ENCODE measurements at places on chromosomes 2 and 18. TPM values are rescaled to one million over a fixed set of nuclear protein-coding genes. Genes with fewer than 3 reads are reported as not detected.

GRCh38 chr2:85307527-85307897 is 20.3 kb downstream of the TGOLN2 start:
- DNase-seq, result no peak

DNA sequence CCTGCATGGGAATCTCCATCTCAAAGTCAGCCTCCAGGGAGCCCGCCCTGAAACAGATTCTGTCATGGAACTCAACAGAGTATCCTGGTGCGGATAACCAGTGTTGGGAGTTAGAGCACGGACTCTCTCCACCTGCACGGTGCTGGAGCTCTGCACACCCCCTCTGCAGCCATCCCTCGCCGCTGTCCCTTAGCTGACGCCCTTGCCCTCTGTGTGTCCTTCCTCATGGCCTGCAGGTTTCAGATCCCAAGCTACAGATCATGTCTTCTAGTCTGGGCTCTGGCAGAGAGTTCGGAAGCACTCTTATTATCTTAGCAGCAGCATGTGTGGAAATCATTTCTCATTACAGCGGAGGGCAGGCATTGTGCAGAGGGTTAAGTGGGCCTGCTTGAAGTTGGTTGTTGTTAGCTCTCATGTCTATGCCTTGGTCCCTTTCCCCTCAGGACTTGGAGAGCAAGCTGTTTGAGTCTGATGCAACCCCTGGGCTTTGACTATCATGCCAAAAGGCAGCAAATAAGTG is 26.0 kb downstream of the TMEM127 start:
- DNase-seq, result no peak

GRCh38 chr2:172969166-172969565 is 106.5 kb upstream of the MAP3K20 start:
- no peak for DNase-seq

DNA sequence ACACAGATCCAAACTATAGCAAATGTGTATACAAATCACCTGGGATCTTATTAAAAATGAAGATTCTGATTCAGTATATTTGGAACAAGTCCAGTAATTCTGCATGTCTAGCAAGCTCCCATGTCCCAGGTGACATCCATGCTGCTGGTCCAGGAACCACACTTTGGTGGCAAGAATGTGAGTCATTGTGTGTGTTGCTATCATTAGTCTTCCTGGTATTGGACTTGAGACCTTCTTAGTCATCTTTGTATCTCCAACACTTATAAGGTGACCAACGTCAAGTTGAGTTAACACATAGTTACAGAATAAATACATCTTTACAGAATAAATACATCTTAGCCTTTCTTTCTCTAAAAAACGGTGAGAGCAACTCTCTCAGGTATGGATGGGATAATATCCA is 107.9 kb upstream of the NDUFV2 start:
- no peak for DNase-seq

DNA sequence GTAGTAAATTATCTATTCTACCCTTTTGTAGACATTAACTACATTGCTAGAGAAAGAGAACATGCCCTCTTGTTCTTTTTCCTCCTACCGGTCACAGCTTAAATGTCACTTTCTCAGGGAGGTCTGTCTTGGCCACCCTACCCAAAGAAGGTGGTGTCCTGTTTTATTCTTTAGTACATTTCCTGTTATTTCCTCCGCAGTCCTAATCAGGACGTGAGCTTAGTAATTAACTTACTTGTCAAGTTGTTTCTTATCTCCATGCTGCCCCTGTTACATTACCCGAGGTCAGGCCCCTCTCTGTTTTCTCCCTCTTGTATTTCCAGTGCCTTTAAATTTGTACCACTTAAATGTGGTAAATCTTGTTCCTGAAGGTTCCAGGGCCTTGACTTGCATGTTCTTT is 73.7 kb upstream of the RMDN2 start:
- no peak for DNase-seq

GRCh38 chr2:2729246-2729645 is 398.2 kb upstream of the MYT1L start:
- no peak for DNase-seq

- DNase-seq, result peak; percentile 37
Measured at GRCh38 chr2:3302751-3303582, 74.7 kb downstream of the EIPR1 start.

GRCh38 chr2:173467751-173468150 is 113.1 kb downstream of the CDCA7 start:
- no peak for DNase-seq

DNA sequence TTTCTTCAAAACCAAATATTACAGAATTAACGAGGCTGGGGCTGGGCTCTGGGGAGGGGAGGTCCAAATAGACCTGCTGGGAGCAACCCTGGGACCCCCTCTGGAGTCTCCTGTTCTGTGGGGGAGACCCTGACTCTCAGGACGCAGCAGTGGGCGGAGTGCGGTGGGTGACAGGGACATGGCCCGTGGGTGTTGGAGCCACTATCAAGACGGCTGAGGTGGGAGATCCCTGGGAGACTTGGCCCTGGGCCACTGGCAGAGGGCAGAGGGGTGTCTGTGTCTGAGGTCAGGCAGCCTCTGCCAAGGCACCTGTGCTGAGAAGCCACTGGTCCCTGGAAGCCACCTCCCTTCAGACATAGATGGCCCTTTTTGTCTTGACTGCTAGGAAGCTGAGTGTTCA is 79.5 kb upstream of the CTDP1 start:
- DNase-seq, result peak; percentile 30

GRCh38 chr2:197937814-197938213 is 133.4 kb downstream of the PLCL1 start:
- no peak for DNase-seq

- no peak for DNase-seq
Measured at GRCh38 chr2:194054313-194054712, 1602.7 kb upstream of the SLC39A10 start.

GRCh38 chr2:119723186-119723585 is 36.5 kb upstream of the PTPN4 start:
- no peak for DNase-seq

GRCh38 chr18:3525870-3526420 is 76.0 kb downstream of the TGIF1 start:
- DNase-seq, result no peak

- no peak for DNase-seq
Measured at GRCh38 chr2:49801898-49802450, 647.7 kb upstream of the FSHR start.

DNA sequence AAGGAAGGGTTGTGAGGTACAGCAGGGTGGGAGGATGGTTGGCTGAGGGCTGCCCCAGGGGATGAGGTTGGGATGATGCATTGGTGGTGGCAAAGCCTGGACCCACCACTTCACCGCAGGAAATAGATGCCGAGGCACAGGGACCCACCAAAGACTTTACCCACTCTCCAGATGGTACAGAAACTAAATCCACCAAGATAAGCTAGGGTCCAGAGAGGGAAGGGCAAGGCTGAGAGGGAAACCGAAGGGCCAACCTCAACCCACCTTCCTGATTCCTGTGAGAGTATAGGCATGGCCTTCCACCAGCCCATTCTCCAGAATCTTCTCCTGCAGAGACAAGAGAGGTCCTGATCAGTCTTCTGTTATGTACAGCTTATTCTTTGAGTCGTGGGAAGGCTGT is 18.1 kb downstream of the CAPN14 start:
- no peak for DNase-seq

GRCh38 chr2:232304236-232304635 is 74.3 kb upstream of the ALPP start:
- DNase-seq, result no peak

DNA sequence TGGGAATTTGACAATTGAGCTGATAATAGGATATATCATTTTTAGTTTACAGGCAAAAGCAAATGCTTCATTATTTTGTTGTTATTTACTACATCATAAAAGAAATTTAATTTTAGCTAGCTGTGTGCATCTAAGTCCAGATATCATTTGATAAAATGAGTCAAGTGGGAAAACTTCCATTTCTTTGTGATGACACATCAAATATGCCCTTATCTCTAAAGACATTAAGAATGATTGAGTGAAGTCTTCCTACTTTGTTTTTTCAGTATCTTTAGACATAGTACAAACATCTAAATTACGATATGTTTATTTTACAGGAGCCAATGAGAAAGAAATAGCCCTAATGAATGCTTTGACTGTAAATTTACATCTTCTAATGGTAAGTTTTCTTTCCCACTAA is 77.0 kb downstream of the KYNU start:
- no peak for DNase-seq

DNA sequence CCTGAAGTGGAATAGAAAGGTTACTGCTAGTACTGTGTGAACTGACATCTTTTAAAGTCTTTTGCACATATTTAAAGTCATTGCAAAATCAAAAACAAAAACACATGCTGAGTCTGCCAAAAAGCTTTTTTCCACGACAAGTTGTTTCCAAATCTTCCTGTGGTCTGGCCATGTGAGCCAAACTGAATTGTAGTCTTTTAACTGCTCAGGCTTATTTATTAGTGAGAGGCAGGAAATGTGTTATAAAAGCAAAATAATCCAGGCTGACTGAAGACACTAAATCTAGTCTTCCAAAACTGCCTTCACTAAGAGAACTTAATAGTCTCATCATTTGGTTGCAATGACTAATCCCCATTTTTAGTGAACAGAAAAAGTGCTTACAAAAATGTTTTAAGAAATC is 2.3 kb downstream of the KRCC1 start:
- no peak for DNase-seq

DNA sequence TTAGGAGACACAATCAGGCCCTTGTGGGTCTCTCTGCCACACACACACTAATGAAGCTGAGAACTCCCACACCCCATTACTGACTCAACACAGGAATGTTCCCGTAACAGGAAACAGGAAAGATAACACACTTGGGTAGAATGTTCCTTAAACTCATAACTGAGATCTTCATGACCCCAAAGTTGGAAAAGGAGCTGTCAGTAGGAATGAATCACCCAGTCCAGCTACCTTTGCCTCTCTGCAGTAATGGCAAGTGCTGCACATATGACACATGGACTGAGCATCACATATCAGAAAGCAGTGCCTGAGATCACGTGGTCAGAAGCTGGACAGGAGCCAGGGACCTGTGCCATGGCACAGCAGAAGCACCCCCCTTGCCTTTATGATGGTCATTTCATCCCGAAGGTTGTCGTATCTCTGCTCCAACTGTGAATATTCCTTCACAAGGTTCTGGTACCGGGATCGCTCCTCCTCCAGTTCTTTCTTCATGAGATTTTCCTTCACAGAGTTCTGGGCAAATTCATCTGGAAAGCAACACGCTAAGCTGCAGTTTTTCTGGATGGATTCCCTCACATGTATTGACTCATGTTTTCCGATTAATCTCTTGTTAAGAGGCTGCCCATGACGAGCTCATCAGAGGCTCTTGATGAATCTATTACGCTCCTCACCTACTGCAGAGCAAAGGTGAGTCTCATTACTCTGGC is 65.4 kb upstream of the ACAA2 start:
- DNase-seq, result no peak

DNA sequence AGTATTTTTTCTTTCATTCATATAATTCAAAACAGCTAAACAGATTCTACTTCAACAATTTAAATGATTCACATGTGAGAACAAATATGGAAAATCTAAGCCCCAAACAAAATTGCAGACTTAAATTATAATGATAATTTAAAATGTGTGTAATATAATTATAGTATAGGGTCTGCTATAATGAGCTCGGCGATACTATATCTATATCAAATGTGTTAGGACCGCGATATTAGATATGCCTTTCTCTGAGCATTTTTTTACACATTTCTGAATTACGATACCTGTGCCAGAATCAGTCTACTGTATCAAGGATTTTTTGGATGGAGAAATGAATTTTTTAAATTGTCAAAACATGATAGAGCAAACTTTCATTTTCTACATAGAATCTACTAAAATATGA is 808.8 kb upstream of the POU3F3 start:
- no peak for DNase-seq

- no peak for DNase-seq
Measured at GRCh38 chr2:169683054-169683424, 11.2 kb downstream of the CFAP210 start.

DNA sequence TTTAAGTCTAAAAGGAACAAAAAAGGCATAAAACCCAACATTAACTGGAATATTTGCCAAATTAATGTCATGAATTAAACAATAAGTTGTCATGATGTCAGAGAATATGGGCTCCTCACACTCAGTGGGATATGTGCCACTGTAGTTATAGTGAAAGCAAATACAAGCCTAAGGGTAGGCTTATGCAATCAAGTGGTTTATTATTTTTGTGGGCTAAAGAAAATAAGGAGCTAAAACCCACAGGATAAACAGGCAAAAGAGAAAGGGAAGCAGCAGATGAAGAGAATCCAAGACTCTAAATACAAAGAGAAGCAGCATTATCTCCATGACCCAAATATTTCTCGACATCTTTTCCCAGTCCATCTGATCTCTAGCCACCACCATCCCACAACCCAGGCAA is 17.5 kb downstream of the YWHAQ start:
- DNase-seq, result no peak

DNA sequence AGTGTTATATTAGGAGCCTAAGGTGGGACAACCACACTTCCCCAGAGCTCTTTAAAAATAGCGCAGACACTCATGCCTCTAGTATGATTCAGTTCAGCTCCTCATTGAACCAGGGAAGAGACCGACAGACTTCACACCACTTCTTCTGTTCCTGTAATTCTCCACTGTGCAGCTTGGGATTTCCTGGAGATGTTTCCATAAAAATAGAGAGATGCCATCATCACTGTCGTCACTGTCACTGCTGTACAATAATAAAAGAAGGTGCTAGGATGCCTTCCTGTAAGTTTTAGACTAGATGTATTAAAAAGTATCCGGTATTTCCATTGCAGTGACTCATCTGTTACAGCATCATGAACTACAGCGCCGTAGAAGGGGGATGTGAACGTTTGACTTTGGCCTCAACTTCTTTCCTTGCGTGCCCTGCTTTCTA is 110.9 kb downstream of the FAM210A start:
- DNase-seq, result no peak

- DNase-seq, result no peak
Measured at GRCh38 chr2:64525317-64525613, 1.1 kb downstream of the AFTPH start.

GRCh38 chr2:118055512-118056164 is 32.6 kb upstream of the INSIG2 start:
- DNase-seq, result no peak

The WDSUB1 gene
- 10.8 TPM for total RNA-seq

The B3GNT7 gene
- 7.7 TPM for total RNA-seq

The SERPINB11 gene
- total RNA-seq, result not detected

The GPC1 gene
- 154 TPM for total RNA-seq

The KIF5C gene
- 1.2 TPM for total RNA-seq

The PLGLB2 gene
- total RNA-seq, result 1.4 TPM

The TEKT4 gene
- not detected for total RNA-seq

The LGALSL gene
- 4.2 TPM for total RNA-seq

The ONECUT2 gene
- 0.03 TPM for total RNA-seq

The CCDC148 gene
- 1.0 TPM for total RNA-seq

The TRAF3IP1 gene
- total RNA-seq, result 13.6 TPM

The DNMT3A gene
- total RNA-seq, result 20.2 TPM

The CHRNA1 gene
- not detected for total RNA-seq

The CTDSP1 gene
- 85.1 TPM for total RNA-seq

All from Right ventricle myocardium superior (tissue), 1 donor.